ENCODE measurements at places on chromosomes 11 and 22. TPM values are rescaled to one million over a fixed set of nuclear protein-coding genes. Genes with fewer than 3 reads are reported as not detected.

The SAAL1 gene
- 31.4 TPM for total RNA-seq

The DMC1 gene
- 12.1 TPM for total RNA-seq

The C11orf42 gene
- total RNA-seq, result not detected

The MMP12 gene
- total RNA-seq, result not detected

The KCNQ1 gene
- total RNA-seq, result 26.0 TPM

DNA sequence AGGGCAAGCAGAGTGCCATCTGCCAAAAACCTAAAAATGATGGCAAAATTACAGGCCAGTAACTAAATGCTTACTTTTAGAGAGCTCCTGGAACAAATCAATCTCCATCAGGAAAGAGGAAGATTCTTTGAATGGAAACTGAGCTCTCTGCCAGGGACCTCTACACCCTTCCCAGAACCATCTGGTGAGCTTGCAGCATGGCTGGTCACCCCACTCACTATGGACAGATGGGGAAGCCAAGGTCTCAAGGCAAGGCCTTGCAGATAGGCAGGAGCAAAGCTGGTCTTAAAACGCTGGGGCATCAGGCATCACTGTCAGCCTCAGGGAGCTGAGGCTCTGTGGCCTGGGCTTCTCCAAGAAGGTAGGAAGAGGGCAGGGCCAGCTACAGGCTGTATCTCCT lies 36.2 kb downstream of the SERGEF start:
- no peak overlapping the region for H3K4me3 ChIP-seq
- no peaks in the 10 kb centered on the region for H3K27me3 ChIP-seq
- H3K27ac ChIP-seq, result no peak overlapping the region
- DNase-seq, result no peak
- H3K4me1 ChIP-seq, result no peaks in the 10 kb centered on the region

GRCh38 chr11:77126861-77127234 lies 1.2 kb upstream of the MYO7A start:
- no peak for DNase-seq
- H3K4me1 ChIP-seq, result peaks cover 11% of the 10 kb centered on the region
- no peak overlapping the region for H3K4me3 ChIP-seq
- no peak overlapping the region for H3K27ac ChIP-seq
- H3K36me3 ChIP-seq, result no peaks in the 10 kb centered on the region

GRCh38 chr22:47624252-47625012 lies 862.0 kb downstream of the TBC1D22A start:
- H3K36me3 ChIP-seq, result no peaks in the 10 kb centered on the region
- H3K4me3 ChIP-seq, result no peak overlapping the region
- no peak overlapping the region for H3K27ac ChIP-seq
- peak; percentile 2 for DNase-seq

- H3K4me3 ChIP-seq, result no peak overlapping the region
- H3K27ac ChIP-seq, result no peak overlapping the region
- H3K27me3 ChIP-seq, result no peaks in the 10 kb centered on the region
- no peaks in the 10 kb centered on the region for H3K36me3 ChIP-seq
- H3K4me1 ChIP-seq, result no peaks in the 10 kb centered on the region
Observed at GRCh38 chr11:84465040-84465439, 1162.1 kb downstream of the DLG2 start.
